Foreskin fibroblast (primary cell): ENCODE measurements at places on chromosomes 11 and 22.

GRCh38 chr11:120563703-120564572 is 52.4 kb downstream of the GRIK4 start:
- DNase-seq, result no peak

DNA sequence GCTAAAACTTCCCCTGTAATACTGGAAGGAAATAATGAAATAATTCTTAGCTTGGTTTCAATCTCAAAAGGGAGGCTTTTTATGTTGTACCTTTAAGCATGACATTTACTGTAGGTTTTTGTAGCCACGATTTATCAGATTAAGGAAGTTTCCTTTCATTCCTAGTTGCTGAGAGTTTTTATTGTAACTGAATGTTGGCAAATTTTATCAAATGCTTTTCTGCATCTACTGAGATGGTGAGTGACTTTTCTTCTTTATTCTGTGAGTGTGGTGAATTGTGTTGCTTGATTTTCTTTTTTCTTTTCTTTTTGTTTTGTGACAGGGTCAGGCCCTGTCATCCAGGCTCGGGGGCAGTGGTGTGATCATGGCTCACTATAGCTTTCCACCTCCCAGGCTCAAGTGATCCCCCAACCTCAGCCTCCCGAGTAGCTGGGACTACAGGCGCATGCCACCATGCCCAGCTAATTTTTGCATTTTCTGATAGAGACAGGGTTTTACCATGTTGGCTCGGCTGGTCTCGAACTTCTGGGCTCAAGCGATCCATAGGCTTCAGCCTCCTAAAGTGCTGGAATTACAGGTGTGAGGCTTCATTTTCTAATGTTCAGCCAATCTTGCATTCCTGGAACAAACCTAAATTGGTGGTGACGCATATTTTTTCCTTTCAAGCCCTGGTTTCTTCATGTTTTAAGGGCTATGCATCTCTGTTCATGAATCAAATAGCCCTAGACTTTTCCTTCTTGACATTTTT is 26.2 kb downstream of the SUSD2 start:
- DNase-seq, result no peak

DNA sequence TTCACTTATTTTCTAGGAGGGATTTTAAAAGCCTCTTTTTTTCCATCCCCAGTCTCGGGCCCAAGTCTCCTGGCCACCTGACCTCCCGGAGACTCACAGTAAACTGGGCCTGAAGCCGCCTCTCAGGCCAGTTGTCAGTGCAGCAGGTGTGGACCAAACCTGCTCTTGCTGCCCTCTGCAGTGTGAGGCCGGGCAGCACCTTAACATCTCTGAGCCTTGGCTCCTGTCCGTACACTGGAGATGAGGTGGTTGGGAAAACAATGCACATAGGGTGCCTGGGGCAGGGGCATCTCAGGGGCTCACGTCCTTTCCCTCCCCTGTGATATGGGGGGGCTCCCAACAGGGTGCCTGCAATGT is 45.1 kb downstream of the PHF21B start:
- DNase-seq, result no peak

DNA sequence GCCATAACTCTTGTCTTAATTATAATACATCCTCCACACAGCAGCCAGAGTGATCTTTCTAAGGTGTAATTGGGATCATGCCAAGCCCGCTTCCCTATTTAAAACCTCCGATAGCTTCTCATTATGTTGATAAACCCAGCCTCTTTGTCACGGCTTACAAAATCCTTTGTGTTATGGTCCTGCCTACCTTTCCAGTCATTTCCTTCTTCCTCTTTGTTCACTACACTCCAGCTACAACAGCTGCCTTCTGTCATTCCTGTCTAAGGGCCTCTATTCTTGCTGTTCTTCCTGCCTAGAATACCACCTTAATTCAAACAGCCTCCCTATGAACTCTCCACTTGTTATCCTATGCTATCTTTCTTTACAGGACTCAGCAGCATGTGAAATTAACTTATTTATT is 70.6 kb upstream of the CAPRIN1 start:
- no peak for DNase-seq

DNA sequence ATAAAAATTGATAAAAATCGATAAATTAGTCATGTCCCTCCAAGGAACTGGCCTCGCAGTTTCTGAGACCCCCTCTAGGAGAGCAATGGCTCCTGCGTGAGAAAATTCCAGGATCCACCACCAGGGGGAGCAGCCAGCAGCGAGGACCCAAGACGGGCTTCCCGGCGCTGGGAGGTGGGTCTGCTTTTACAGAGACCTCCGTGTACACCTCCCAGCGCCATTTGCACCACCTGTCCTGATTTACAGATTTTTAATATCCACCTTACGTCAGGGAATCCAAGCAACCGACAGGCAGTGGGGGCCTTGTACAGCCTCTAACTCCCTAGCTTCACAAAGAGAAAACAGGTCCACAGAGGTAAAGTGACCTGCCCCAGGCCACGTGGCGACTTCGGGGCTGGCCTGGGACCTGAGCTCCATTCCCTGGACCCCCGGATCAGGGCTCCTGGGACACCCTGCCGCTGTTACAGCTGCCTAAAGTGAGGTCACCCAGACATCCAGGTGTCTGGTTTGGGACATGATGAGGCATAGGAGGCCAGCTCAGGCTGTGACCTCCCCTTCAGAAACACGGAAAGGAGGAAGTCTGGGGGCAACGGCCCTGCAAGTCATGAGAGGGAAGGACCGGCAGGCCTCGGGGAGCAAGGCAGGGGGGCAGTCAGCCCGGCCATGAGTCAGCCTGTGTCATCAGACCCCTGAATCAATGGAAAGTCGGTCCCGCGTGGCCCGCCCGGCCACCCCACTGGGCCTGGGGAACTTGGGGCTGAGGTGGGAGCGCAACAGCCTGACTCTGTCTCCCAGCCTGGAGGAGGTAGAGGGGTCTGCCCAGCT is 3.5 kb downstream of the OSM start:
- DNase-seq, result no peak

DNA sequence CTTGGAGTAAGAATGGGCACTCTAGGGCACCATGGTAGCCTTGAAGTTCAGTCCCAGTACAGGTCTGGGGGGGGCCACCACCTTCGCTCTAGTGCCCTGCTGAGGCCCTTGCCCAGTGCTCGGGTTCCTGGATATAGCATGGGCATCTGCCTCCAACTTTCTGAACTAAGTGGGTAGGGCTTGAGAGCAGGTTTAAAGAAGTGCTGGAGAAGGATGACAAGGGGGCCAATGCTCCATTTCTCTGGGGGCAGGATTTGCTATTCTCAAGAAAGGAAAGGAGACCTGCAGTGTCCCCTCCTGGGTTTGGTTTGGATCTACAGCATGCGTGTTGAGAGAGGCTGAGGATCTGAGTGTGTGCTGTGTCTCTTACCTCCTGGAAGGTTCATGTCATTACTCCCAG is 82.2 kb upstream of the SUSD2 start:
- no peak for DNase-seq

DNA sequence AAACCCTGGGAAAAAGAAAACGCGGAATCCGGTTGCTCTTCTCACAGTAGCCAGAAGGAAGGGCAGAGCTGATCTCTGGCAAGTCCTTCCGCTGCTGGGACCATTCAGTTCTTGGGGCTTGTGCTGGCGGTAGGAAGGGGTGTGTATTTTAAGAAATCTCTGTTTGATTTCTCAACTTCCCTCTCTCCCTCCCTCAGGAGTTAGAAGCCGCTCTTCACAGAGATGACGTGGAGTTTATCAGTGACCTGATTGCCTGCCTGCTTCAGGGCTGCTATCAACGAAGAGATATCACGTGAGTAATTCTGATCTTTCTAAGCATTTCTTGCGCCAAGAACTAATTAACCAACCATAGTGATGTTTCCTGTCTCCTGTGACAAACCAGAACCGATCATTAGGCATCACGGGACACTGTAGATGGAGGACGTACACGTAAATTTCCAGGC is 85.9 kb upstream of the SLC25A18 start:
- no peak for DNase-seq

GRCh38 chr11:96306933-96307775 is 35.8 kb downstream of the MAML2 start:
- peak; percentile 99 for DNase-seq

GRCh38 chr11:63621071-63621470 is 6.8 kb upstream of the PLAAT3 start:
- DNase-seq, result no peak

- DNase-seq, result peak; percentile 69
Measured at GRCh38 chr11:96235751-96236150, 107.2 kb downstream of the MAML2 start.

DNA sequence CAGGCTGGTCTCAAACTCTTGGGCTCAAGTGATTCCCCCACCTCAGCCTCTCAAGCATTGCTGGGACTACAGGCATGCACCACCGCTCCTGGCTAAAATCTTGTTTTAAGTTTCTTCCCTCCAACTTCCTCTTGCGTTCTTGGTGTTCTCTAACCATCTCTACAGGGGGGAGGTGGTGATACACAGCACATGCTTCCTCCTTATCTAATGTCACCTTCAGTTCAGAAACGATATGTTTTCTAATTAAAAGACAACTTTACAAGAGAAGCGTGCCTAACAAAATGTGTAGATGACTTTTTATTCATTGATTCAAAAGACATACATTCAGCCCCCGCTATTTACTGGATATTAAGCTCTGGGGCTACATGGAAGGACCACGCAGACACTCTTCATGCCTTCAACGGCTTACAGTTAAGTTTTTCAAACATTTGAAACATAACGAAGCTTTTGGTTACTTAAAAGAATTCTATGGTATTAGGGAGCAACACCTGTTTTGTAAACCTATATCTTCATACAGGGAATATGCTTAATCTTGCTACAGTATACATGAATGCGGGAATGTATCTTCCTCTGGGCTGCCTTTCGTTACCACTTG is 933 bp upstream of the DLAT start:
- DNase-seq, result no peak

GRCh38 chr11:72989727-72990126 is 152.4 kb downstream of the FCHSD2 start:
- peak; percentile 37 for DNase-seq

- DNase-seq, result no peak
Measured at GRCh38 chr11:21897752-21898151, 295.1 kb upstream of the ANO5 start.

DNA sequence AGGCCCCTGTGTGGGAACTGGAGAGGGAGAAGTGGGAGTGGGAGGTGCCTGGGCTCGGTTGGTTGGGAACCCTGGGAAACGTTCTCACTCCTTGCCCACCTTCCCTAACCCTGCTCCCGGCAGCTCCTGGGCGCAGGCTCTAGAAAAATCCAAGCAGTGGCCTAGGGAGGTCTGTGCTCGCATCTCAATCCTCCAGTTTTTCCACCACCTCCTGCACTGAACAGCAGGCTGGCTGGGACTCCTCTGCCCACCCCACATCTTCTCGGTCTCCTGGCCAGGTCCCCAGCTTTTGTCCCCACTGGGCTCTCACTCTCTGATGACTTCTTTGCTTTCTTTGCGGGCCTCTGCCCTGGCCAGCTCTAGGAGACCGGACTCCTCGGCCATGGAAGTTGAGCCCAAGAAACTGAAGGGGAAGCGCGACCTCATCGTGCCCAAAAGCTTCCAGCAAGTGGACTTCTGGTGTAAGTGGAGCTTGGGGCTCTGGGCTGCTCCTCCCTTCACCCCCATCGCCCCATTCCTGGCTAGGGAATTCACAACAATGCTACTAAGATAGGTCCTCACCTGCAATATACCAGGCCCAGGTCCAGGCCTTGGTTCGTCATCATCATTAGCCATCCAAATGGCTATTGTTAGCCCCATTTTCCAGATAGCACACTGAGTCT is 35.6 kb downstream of the PRDM11 start:
- DNase-seq, result no peak

DNA sequence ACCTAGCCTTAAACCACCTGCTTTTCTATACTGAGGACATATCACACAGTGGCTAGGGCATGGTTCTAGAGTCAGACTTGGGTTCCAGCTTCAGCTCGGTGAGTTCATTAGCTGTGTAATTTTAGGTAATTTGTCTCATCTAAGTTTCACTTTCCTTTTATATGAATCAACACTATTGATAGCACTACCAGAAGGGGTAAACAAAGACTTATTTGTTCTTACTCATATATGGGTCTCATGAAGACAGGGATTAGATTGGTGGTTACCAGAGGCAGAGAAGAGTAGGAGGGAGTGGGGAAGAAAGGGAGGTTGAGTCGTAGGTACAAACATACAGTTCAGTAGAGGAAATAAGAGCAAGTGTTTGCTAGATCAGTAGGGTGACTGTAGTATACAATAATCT is 924.7 kb downstream of the OPCML start:
- no peak for DNase-seq

- peak; percentile 81 for DNase-seq
Measured at GRCh38 chr11:103947546-103947919, 88.9 kb upstream of the DDI1 start.

GRCh38 chr11:123584737-123585136 is 69.7 kb downstream of the SCN3B start:
- no peak for DNase-seq

DNA sequence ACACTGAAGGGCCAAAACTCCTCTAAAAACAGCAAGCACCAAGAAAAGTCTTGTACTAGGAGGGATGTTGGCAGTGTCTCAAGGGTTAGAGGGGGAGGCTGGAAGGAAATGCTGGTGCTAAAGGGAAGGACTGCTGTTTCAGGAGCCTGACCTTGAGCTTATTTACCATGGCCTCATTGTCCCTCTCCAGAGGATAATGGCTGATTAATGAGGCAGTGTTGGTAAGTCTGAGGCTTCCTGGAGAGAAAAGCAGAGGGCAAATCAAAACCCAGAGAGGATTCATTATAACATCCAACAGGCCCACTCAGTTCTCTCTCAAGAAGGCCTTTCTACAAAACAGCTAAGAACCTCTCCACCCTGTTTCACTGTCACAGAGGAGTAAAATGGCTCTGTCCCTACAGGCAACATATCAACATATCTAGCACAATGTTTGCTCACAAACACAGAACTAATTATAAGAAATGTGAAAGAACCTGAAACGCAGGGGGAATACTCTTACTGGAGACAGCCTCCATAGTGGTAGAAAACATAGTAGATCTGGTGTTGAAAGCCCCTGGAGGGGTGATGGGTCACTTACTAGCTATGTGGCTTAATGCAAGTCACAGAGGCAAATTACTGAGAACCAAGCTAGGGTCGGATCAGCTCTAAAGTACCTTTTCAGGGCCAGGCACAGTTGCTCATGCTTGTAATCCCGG is 31.4 kb downstream of the NUMA1 start:
- no peak for DNase-seq

DNA sequence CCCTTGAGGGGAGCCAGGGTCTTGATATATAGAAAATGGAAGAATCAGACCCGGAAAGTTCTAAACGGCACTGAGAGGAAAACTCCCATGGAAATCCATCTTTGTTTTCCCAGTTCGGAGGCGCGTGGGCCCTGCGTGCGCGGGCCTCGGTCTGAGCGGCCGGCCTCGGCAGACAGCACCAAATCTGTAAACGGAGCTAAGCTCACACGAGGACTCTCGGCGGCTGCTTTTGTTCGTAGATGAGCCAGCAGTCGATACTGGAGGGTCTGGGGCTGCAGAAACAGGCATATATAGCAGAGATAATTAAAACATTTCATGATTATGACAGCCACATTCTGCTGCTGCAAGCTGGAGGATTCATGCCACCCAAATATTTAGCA is 68.5 kb upstream of the PPARA start:
- DNase-seq, result no peak

- peak; percentile 52 for DNase-seq
Measured at GRCh38 chr11:5618807-5619206, 6.0 kb upstream of the TRIM34 start.

GRCh38 chr11:132744771-132745170 is 787.5 kb downstream of the OPCML start:
- DNase-seq, result peak; percentile 82

- DNase-seq, result no peak
Measured at GRCh38 chr11:73510877-73511276, 87.0 kb downstream of the FAM168A start.

- no peak for DNase-seq
Measured at GRCh38 chr11:74232311-74232950, 61.3 kb downstream of the PPME1 start.

- no peak for DNase-seq
Measured at GRCh38 chr11:109756521-109756920, 334.5 kb downstream of the C11orf87 start.

GRCh38 chr11:130813196-130813595 is 103.1 kb downstream of the SNX19 start:
- no peak for DNase-seq
